H9 (cell line): ENCODE measurements at places on chromosomes 13 and 19. TPM values are rescaled to one million over a fixed set of nuclear protein-coding genes. Genes with fewer than 3 reads are reported as not detected.
A peak's percentile ranks its signal among the peaks of the same experiment; 100 is the strongest.

DNA sequence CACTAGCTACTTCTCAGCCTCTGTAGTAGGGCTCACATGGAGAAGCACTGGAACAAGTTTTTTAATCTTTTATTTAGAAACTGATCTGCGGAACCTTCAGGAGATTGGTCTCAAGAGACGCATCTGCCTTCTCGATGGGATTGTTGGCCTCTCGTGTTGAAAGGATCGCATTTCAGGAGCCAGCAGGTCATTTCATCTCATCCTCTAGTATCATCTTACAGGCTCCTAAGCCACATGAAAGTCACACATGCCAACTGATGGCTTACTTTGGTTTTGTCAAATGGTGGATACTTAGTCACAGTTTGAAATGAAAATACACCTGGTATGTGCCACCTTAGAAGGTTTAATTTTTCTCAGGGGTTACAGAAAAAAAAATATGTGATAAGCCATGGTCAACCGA lies 1703.6 kb downstream of the EFNB2 start:
- no peak for DNase-seq
- H3K4me3 ChIP-seq, result no peak overlapping the region
- H3K36me3 ChIP-seq, result peaks cover 3% of the 10 kb centered on the region; the same call in 1 of the 3 replicates
- H3K27ac ChIP-seq, result no peak overlapping the region

- peaks cover 4% of the 10 kb centered on the region; the same call in 1 of the 2 replicates for H3K4me1 ChIP-seq
- H3K4me3 ChIP-seq, result no peak overlapping the region
Observed at GRCh38 chr13:109135018-109135417, 505.6 kb downstream of the MYO16 start.

The TNFRSF19 gene
- total RNA-seq, result 2.5 and 2.7 TPM in 2 replicates

DNA sequence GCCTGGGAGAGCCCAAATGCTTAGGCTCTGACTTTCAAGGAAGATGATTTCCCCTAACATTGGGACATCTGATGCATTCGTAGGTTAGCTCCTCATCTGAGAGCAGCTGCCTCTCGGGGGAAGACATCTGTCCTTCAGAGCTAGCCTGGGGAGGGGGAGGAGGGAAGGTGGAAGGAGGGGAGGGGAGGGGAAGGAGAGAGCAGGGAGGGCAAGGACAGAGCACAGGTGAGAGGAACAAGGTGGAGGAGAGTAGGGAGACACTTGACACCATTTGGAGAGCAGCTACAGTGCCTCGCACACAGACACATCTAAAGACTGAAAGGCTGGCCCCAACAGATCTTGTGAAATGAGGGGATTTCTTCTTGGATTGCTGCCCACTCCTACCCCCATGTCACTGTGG lies 103.8 kb downstream of the ZDHHC20 start:
- no peaks in the 10 kb centered on the region for H3K4me1 ChIP-seq
- H3K4me3 ChIP-seq, result no peak overlapping the region
- H3K36me3 ChIP-seq, result no peaks in the 10 kb centered on the region; the same call in 1 of the 3 replicates
- peak; percentile 43 for DNase-seq
- no peaks in the 10 kb centered on the region for H3K27me3 ChIP-seq
